Spleen (tissue), 13 donors: ENCODE measurements at places on chromosomes 11 and 22.

GRCh38 chr11:62611705-62612365, 740 bp downstream of the EML3 start:
- DNase-seq = peak; percentile 84

DNA sequence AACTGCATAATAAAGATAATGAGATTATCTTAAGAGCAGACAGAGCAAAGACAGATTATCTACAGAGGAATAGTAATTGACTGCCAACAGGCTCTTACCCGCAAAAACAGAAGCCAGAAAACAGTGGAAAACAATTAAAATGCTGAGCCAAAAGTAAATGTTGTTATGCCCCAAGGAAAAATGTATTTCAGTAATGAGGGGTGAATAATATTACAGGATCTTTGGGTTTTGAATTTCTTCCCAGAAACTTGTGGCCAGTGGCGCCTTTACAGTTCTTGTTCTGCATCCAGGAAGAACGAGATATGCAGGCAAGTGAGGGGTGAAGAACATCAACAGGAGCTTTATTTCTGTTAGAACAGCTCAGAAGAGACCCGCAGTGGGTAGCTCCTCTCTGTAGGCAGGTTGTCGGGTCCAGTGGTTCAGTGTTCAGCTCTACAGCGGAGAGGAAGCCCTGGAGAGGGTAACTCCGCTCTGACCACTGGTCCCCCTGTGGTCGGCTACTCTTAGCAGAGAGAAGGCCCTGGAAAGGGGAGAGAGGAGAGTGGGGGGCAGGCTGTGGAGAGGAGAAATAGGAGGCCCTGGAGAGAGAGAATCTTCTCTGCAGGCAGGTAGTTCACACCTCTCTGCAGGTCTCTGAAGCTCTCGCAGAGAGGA, 51.8 kb upstream of the SC5D start:
- DNase-seq = no peak

DNA sequence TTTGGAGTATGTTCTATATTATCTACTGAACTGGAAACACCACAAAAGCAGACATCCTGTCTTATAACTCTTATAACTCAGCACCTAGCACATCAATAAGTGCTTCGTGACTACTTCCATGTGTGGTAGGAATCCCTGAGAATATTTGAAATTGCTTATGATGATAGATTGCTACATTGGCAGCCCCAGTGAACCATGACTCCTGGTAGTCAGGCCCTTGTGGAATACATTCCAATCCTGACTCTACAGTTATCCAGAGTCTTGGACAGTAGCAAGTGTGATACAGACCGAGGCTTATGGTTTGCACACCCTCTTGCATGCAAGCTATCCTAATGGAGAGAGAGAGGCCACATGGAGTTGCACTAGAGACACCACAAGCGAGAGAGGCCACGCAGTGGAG, 59.5 kb upstream of the PHF21A start:
- no peak for DNase-seq

DNA sequence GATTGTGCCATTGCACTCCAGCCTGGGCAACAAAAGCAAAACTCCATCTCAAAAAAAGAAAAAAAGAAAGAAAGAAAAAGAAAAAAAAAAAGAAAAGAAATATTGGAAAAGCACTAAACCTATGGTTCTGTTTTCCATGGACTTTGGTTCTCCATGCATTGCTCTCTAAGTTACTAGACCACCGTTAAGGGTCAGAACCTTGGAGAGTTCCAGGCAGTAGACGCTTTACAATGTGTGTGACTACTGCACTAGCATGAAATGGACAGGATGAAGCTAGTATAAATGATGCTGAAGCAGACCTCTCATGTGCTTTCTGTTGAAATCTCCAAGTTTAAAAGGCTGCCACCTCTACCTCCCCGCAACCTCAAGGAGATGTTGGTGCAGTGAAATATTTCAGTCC, 63.5 kb downstream of the SIK2 start:
- DNase-seq = no peak

DNA sequence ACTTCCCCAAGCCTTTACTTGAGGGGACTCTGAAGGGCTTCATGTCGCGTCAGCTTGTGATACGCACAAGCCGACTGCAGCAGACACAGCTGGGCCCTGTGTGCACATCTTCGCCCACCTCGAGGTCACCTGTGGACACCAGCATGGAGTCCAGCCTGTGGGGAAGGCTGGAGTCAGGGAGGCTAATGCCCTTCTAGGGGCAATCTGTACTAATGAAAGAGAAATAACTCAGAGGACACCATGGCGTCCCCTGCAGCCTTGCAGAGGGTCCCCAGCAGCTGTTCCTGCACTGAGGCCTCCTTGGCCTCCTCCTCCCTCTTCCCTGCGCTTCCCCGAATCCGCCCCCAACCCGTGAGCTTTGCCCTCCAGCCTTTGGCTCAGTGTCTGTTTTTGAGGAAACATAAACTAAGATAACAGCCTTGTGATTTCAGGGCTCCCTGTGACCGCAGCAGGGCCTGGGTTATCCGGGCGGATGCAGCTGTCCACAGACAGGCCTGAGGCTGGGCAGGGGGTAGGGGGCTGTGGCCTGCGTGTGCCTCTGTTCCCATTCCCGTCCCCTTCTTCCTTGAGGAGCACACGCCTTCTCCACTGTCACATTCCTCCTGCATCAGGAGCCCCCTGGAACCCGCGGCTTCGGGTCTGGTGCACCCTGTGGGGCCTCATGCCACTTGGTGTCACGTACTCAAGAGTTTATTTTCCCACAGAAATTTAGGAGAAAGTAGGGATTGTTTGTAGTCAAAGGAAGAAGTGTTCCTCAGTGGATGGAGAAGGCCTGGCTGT, 25.0 kb downstream of the KRTAP5-5 start:
- DNase-seq = peak; percentile 76

GRCh38 chr11:78427615-78428265, 10.1 kb upstream of the GAB2 start:
- DNase-seq = no peak

DNA sequence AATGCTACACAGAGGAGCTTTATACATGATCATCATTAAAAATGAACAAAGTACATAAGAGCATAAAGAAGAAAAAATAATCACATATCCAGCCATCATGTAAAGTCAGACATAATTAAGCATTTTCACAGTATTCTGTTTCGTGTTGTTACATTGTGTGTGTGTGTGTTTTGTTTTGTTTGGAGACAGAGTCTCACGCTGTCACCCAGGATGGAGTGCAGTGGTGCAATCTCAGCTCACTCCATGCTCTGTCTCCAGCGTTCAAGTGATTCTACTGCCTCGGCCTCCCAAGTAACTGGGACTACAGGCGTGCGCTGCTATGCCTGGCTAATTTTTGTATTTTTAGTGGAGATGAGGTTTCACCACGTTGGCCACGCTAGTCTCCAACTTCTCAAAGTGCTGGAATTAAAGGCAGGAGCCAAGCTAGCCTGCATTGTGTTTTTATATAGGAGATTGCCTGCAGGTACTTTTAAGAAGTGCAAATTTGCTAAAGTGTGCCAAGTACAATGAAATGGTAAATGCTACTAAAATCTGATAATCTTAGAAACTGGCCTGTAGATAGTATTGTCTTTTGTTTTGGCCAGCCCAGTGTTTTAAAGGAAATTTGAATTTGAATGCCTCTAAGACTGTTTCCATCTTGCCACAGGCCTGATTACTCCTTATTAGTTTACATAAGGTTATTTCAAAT, 7.8 kb downstream of the CTSC start:
- no peak for DNase-seq
